ENCODE measurements at places on chromosomes 6 and 20.

- no peak for DNase-seq
Measured at GRCh38 chr6:29845405-29846006, 17.9 kb downstream of the HLA-G start.

DNA sequence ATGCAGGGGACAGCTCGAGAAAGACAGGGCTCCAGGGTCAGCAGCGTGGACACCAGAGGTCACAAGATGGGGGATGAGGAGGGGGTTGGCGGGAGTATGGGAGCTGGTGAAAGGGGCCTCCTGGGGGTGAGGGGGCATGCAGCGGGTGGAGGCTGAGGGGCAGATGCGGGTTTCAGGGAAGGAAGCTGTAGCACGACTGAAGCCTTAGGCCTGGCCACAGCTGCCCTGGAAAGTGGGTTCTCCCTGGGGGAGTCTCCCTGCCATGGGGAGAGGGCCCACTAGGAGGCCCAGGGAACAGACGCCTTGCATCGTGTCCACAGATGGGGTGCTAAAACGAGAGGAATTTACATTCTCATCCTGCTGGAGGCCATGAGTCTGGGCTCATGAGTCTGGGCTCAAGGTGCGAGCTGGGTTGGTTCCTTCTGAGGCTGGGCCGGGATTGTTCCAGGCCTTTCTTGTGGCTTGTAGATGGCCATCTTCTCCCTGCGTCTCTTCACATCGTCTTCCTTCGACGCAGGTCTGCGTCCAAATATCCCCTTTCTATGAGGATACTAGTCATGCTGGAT lies 18.0 kb downstream of the APCDD1L start:
- DNase-seq: no peak

- no peak for DNase-seq
Measured at GRCh38 chr20:15332711-15333160, 995.3 kb upstream of the FLRT3 start.

DNA sequence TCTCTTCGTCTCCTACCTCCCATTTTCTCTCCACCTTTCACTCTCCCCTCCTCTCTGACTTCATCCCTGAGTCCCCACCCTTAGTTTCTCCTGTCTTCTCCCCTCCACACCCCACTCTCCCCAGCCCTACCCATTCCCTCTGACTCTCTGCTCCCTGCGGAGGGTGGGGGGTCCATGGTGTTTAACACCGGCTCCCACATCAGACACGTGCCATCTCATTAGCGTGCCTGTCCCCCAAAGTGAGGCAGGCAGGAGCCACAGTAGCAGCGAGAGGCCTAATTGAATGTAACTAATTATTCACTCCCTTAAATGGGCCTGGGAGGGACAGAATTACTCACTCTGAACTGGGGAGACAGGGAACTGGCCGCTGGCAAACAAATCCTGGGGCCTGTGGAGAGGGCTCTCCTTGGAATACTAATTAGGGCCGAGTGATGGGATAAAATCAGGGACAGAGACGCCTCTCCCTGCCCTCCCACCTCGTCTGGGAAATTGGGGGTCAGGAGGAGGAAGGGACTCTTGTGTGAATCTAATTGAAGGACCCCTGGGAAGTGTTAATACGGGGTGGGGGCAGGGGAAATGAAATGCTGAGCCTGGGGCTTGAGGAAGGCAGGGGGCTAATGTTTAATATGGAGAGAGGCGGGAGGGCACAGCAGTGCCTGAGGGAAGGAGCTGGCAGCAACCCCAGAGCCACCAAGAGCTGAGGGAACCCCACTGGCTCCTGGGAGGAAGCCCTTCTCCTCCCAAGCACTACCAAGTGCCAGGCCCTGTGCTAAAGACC lies 17.9 kb downstream of the CD40 start:
- no peak for DNase-seq

- no peak for DNase-seq
Measured at GRCh38 chr6:155483858-155484257, 28.2 kb upstream of the NOX3 start.

- DNase-seq: no peak
Measured at GRCh38 chr6:10610289-10610688, 84.1 kb downstream of the C6orf52 start.

- DNase-seq: no peak
Measured at GRCh38 chr6:158418501-158418900, 106.2 kb downstream of the TULP4 start.

DNA sequence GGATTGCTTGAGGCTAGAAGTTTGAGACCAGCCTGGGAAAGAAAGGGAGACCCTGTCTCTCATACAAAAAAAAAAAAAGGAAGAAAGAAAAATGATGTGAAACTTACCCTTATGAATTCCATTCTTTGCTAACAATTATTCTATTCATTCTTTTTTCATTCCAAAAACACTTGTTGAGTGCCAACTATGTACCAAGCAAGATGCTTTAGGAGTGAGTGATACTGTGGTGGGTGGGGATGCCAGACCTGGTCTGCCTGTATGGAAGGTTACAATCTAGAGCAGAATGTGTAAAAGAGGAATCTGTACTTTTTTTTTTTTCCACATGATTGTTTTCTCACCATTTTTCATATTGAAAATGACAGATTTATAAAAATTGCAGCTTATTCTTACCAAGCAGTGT lies 73.8 kb upstream of the TULP1 start:
- DNase-seq: no peak

DNA sequence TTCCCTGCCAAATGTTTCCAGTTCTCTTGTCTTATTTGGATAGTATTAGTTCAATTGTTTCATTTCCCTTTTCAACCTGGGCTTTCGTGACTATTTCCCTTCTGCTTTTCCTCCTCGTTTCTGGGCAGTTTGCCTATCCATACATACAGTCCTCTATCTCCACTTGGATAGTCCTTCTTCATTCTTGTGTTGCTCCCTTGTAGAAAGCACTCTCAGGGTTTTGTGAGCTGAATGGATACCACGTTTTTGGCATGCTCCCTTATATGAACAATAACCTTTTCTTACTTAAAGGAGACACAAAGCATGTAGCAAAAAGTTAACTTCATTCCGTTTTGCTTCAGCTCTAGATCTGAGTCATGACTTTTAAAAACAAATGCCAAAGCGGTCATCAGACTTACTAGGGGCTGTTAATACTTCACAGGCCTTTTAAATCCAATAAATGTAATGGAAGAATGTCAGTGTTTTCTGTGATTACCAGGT lies 16.6 kb downstream of the CRYBG1 start:
- no peak for DNase-seq

GRCh38 chr6:53868626-53869025 lies 73.8 kb downstream of the LRRC1 start:
- DNase-seq: no peak

DNA sequence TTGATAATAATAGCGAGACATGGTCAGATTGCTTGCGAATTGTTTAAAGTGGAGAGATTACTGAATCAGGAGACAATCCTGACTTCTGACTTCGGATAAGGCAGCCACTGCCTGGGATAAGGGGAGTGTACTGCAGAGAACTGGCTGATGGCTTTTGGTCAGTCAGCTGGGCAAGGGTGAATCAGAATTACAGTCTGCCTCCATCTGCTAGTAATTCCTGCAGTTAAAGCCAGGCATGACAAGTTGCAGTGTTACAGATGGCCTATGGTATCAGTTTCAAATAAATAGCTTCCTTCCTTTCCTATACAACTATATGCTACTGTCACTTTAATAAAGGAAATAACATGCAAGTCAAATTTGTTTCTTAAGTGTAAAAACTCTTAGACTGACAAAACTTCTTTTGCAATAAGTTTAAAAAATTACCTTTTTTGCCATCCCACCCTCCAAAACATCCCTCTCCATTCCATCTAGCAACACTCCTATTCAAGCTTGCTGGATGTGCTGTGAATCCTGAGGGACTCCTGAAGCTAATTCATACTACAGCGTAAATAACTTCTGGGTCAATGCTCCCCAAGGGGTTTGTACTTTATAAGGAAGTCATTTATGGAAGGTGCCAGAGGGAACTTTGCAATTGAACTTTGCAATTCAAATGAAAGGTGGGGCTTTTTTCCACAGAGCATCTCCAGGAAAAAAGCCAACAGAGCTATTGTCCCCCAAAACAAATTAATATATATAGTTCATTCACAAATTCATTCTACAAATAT lies 245.2 kb downstream of the ADGRB3 start:
- no peak for DNase-seq

DNA sequence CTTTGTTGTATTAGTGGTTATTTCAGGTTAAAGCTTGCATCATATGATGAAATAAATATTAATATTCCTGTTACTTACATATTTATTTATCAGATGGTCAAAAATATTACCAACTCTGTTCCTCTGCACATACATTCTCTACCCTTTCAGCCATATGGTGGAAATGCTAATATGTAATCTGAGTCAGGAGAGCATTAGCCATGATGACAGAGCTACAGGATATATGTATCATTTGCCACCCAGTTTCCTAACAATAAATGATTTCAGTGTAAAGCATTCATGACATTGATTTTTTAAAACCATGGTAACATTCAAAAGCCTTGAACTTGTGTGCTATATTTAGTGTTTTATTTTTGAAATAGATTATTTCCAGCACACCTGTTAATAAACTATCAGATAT lies 16.6 kb downstream of the POPDC3 start:
- DNase-seq: no peak

GRCh38 chr6:33610779-33611732 lies 10.1 kb upstream of the ITPR3 start:
- DNase-seq: no peak

DNA sequence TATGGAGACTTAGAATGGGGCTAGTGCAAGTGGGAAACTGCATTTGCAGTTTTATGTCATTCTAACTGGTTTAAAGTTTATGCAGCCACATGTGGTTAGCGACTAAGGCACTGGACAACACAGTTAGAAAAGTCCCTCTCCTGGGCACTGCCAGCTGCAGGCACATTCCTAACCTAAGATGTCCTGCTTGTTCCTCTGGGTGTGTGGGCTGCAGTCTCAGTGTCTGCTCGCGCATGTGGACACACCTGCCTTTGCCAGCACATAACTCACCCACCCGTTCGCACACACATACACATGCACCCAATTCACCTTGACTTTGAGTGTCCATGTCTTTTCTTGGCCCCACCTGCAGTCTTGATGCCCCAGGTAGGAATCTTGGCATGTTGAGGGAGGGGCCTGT lies 18.5 kb upstream of the SLC22A2 start:
- DNase-seq: no peak

- DNase-seq: no peak
Measured at GRCh38 chr6:31970604-31971271, 1.2 kb downstream of the DXO start.

- DNase-seq: no peak
Measured at GRCh38 chr6:136012943-136013342, 161.4 kb downstream of the PDE7B start.

DNA sequence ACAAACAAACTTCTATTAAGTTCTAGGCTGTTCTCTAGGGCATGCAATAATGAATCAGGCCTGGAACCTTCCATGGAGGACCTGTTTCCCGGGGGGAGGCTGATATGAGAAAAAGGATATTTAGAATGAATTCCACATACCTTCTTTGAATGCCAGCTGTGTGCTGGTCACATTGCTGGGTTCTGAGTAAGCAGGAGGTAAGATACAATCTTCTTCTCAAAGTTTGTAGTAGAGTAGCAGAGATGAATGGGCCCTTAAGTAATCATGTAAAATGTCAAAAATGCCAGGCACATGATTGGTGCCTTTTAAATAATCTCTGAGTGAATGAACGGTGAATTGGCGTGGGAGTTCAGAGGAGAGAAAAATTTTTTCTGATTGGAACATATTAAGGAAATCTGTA lies 47.4 kb downstream of the TGM2 start:
- no peak for DNase-seq
